ENCODE measurements at places on chromosomes 7 and 10.

DNA sequence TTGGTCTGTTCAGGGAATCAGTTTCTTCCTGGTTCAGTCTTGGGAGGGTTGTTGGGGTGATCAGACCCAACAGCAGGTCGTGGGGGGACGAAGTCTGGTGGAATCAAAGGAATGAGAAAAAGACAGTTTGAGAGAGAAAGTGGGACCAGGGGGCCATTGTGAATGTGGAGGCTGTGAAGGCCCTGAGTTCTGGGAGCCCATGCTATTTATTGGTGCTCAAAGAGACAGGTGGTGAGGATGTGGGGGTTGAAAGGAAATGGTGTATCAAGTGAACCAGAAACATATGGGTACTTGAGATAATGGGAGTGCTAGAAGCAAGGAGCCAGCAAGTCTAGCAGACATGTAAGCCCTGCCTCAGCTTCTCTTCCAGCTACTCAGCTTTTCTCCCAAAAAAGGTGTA lies 84.1 kb downstream of the CCSER2 start:
- no peak for DNase-seq

GRCh38 chr7:50339990-50340500 lies 35.5 kb downstream of the IKZF1 start:
- DNase-seq = no peak

DNA sequence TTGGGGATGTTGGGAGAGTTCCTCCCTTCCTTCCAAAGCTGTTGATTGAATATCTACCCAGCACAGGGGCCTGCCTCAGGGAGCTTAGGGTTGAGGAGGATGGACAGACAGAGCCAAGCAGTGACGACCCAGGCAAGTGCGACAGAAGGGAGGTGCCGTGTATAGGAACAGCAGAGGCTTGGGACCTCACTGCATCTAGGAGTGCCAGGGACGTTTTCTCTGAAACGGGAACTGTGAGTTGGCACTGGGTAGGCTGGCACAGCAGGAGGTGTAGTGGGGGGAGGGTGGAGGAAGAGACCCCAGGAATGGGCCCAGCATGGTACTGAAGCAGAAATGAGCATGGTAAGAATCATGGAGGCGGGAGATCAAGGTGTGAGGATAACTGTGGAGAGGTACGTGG lies 55.3 kb upstream of the MGMT start:
- no peak for DNase-seq

- DNase-seq = no peak
These were observed 35.3 kb upstream of the CYTH3 start for GRCh38 chr7:6307762-6308161.

DNA sequence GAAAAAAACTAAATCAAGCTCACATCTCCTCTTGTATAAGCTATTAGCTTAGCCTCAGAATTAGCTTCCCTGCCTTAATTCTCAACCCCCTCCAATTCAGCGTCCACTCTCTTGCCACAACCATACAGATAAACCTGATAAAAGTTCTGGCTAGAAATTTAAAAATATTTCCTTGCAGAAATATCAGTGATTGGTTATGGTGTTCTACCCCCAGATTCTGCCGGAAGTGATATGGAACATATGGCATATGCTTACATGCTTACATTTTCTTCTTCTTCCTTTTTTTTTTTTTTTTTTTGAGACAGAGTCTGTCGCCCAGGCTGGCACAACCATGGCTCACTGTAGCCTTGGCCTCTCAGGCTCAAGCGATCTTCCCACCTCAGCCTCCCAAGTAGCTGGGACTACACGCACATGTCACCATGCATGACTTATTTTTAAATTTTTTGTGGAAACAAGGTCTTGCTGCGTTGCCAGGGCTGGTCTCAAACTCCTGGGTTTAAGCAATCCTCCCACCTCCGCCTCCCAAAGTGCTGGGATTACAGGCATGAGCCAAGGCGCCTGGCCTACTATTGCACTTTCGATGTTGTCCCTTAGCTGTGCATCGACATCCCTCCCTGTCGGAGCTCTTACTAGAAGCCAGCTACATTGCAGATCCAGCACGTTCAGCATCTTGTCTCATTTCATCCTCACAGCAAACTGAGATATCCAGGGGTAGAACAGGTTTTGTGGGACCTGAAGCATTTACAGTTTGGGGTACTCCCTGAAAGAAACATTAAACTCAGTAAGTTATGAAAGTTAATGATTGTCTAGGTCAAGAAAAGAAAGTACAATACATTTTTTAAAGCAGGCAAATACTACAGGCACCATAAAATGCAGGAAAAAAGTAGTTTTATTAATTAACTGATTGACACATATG lies 205.6 kb upstream of the TCF7L2 start:
- no peak for DNase-seq

- DNase-seq = no peak
These were observed 268.8 kb downstream of the ELFN1 start for GRCh38 chr7:1938788-1939433.
